NCI-H1105 (cell line): ENCODE measurements at places on chromosomes 3 and 15.
A peak's percentile ranks its signal among the peaks of the same experiment; 100 is the strongest.

- no peak for DNase-seq
These were observed 117.9 kb upstream of the IL12A start for GRCh38 chr3:159870723-159871122.

DNA sequence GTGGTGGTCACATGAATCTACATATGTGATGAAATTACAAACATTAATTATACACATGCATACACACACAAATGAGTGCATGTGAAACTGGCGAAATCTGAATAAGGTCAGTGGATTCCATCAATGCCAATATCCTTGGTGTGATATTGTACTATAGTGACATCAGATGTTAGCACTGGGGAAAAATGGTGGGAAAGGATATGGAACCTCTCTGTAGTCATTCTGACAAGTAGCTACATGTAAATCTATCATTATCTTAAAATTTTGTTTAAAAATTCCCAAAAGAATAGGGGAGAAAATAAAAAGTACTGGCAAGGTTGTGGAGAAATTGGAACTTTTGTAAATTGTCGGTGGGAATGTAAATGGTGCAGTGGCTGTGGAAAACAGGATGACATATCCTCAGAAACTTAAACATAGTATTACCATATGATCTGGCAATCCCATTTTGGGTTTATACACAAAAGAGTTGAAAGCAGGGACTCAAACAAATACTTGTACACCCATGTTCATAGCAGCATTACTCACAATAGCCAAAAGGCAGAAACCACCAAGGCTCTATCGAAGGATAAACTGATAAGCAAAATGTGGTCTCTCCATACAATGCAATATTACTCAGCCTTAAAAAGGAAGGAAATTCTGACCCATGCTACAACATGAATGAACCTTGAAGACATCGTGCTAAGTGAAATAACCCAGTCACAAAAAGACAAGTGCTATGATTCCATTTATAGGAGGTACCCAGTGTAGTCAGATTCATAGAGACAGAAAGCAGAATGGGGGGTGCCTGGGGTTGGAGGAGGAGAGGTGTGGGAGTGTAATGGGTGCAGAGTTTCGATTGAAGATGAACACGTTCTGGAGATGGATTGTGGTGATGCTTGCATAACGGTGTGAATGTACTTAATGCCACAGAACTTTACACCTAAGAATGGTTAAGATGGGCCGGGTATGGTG is 25.3 kb upstream of the HRH1 start:
- no peak for DNase-seq

DNA sequence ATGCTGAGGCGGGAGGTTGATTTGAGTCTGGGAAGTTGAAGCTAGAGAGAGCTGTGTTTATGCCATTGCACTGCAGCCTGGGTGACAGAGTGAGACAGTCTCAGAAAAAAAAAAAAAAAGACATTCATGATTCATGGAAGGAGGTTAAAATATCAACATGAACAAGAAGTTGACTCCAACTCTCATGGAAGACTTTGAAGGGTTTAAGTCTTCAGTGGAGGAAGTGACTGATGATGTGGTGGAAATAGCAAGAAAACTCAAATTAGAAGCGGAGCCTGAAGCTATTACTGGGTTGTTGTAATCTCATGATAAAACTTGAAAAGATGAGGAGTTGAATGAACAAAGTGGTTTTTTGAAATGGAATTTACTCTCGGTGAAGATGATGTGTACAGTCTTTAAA is 491.8 kb downstream of the SQOR start:
- DNase-seq: no peak

DNA sequence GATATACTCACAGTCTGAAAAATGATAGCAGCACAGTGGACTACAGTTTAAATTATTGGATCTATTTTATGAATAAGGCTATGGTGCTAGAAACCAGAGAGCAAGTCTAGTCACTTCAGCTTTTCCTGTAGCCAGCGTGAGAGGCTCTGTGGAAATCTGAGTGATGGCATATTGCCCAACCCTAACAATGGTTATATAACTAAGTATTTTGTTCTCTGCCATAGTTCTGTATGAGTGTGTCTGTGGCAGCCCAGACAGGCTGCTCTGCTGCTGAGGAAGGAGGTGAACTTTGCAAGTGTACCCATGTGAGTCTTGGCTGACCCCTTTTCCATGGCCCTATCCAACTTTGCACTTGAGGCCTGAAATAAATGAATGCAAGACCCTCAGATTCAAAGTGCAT is 105.7 kb downstream of the LRTM1 start:
- peak; percentile 11 for DNase-seq

GRCh38 chr15:81752974-81753373 is 292.8 kb downstream of the MEX3B start:
- no peak for DNase-seq

DNA sequence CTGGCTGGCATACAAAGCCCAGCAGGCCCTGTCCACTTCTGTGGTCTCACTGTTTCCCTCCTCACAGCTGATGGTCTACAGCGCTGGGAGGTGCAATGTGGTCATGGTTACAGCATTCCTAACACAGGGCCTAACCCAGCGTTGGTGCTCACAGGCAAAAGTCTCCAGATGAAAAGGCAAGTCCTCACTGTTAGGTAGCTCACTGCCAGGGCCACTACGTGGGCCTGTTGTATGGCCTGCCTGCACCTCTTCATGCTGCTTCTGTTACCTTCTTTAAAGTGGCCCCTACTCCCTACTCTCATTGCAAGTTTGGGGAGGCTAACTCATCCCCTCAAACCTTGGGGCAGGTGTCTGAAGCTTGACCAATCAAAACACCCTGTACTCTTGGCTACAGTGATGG is 31.3 kb downstream of the CCDC13 start:
- no peak for DNase-seq

GRCh38 chr15:78567531-78567930 is 2.2 kb downstream of the CHRNA5 start:
- no peak for DNase-seq

DNA sequence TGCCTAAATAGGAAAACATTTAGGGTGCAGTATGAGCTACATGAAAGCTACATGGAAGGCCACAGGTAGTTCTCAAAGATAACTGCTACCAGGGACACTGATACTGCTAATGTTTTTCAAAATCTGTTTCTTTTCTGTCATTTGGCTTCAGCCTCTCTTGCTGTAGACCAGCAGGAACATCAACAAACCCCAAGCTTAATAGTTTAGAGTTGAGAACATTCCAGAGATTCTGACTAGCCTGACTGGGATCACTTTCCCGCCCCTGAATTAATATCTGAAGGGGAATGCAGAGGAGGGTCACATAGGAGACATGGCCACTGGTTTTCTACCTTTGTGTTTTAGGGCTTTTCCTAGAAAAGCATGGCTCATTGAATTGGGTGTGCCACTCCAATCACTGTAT is 16.9 kb upstream of the C3orf38 start:
- no peak for DNase-seq

GRCh38 chr3:161413127-161413854 is 42.0 kb upstream of the SPTSSB start:
- no peak for DNase-seq

DNA sequence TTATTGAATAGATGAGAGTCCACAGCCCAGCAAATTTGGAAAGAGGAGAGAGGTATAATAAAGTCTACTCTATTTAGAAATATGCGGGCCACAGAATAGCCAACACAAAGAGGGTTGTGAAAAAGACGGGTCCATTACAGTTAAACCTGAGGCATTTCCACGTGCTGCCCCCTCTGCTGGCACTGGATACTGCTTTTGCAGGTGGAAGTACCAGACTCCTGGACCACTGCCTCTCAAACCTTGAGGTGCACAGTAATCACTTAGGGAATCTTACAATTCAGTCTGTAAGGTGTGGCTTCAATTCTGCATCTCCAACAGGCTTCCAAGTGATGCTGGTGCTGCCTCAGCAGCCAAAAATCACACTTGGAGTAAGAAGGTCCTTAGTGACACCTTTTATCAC is 3.0 kb upstream of the TFDP2 start:
- DNase-seq: no peak

DNA sequence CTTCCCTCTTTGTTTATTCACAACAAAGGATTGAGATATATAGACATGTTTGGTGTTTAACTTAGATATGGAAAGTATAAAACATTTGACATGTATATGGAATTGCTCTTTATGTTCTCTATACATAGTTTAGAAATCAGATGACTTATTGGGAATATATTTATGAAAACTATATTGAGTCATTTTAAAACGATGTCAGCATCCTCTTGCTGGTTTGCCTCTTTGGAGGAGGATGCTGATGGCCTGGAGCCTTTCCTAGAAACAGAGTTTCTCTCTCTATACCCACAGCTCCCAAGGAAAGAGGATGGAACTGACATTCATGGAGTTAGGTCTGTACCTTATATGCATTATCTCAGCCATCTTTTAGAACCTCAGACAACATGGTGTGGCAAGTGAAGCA is 40.3 kb downstream of the ZBTB38 start:
- DNase-seq: no peak

DNA sequence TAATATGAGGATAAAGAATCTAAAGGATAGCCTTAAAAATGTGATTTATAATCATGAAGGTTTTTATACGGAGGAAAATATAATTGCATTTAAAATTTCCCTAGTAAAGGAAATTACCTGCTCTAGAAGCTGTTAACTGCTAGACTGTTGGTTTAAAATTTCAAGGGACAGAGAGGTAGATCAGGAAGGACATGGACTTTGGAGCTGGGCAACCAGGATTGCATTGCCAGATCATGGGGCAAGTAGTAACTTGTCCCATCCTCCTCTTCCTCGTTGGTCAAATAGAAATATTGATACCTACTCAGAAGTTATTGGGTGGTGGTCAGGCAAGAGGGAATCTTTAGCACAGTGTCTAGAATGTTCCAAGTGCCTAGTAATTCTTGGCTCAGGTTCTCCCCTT is 525.1 kb downstream of the MFSD1 start:
- DNase-seq: no peak

DNA sequence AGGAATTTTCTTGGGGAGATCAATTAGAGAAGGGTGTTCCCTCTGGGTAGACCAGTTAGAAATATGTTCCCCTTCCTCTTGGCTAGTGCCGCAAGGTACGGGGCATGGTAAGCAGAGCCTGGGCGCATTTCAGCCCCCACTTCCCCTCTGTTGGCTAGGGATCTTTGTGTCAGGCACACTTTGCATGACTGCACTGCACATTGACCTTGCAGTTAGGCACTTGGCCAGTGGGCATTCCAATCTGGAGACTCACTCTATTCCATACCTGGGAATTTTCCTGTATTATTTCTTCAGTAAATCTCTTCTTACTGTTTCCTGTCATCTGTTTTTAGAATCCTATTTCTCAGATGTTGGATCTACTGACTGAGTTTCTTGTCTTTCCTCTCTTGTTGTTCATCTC is 30.0 kb upstream of the CACNA1D start:
- DNase-seq: no peak

GRCh38 chr15:89116404-89116803 is 28.1 kb downstream of the ABHD2 start:
- peak; percentile 22 for DNase-seq

- no peak for DNase-seq
These were observed 303.2 kb downstream of the ZIC1 start for GRCh38 chr3:147712357-147712756.

DNA sequence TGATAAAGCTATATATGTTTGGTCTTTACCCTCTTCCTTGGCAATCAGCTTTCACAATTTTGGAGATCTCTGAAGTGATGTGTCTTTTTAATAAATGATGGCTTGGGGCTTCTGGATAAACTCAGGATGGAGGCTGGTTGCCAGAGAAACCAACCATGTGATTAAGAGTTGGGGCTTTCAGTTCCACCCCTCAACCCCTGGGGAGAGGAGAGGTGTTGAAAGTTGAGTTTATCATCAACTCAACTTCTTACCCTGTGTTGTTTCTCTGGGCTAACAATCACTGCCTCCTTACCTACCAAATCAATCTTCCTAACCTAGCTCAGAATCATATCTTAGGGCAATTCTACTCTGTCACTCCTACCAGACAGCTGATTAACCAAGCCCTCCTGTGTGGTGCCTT is 735.8 kb downstream of the ZPLD1 start:
- no peak for DNase-seq

- no peak for DNase-seq
These were observed 57.9 kb downstream of the ARMC8 start for GRCh38 chr3:138245026-138245425.

GRCh38 chr3:68751888-68752287 is 180.5 kb downstream of the TAFA4 start:
- DNase-seq: no peak

DNA sequence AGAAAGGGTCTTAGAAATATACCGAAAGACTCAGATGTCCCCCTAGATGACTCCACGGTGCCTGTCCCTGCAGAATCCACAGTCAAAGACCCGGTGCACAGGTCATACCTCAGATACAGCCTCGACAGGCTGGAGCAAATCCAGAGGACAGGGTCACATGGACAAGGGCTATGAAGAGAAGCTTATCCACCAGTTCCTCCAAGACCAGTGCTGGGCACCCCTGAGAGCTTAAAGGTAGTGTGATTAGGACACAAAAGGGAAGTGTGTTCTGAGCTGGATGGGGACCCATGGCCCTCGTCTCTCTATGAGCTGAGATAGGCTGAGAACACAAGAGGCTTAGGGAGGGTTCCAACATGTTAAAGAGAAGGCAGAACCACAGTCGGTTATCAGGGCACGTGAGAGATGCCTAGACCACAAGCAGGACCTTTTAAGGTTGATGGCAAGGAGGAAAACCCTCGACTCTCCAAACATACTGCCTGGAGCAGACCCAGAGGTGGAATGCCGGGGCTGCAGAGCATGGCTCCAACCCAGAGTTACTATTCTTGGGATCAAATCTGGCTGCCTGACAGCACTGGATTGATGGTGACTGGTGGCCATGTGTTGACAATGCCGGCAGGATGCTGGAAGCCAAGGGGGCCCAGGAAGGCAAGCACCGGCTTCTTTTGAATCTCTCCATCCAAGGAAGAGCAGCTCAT is 46.9 kb downstream of the ADCY5 start:
- no peak for DNase-seq

DNA sequence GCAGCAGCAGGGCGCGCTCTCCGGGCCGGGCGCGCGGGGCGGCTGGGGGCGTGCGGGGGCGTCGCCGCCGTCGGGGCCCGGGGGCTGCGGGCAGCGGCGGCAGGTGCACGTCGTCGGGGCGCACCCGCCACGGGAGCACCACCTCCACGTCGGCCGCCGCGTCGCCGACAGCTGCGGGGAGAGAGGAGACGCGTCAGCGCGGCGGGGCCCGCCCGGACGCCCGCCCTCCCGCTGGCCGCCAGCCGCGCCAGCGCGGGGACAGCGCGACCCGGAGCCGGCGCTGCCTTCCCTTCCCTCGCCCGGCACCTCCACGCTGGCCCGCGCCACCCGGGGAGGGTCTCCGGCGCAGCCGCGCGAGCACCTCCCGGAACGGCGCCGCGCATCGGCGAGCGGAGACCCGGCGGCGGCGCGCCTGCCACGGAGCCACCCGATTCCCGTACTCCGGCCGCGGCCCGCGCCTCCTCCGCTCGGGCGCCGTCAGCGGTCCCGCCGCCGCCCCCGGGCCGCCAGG is 481 bp downstream of the ADAMTS17 start:
- DNase-seq: peak; percentile 49

GRCh38 chr3:108125550-108126071 is 34.8 kb upstream of the CD47 start:
- DNase-seq: peak; percentile 79
